ENCODE measurements at places on chromosomes 5 and 9. TPM values are rescaled to one million over a fixed set of nuclear protein-coding genes. Genes with fewer than 3 reads are reported as not detected.

RMRP gene
- total RNA-seq: 15,093 TPM

- no peak for DNase-seq
Measured at GRCh38 chr9:3521966-3522365, 3.8 kb downstream of the RFX3 start.

- no peak for DNase-seq
Measured at GRCh38 chr9:110344821-110345220, 7.2 kb upstream of the TXNDC8 start.

- DNase-seq: no peak
Measured at GRCh38 chr9:76552751-76553455, 93.9 kb downstream of the GCNT1 start.

DNA sequence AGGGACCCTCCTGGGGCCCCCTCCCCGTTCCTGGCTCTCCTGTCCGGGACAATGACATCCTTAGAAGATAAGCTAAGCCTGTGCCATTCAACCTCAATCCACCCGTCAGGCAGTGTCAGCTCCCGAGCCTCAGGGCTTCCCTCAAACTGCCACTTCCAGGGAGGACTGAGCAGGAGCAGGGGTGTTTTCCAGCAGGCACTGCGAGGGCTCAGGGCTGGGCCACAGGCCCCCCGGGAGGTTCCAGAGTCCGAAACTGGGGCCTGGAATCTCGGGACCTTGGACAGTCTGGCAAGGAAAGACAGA, 26.2 kb downstream of the LHX3 start:
- no peak for DNase-seq
